ENCODE measurements at places on chromosomes 4 and X.

DNA sequence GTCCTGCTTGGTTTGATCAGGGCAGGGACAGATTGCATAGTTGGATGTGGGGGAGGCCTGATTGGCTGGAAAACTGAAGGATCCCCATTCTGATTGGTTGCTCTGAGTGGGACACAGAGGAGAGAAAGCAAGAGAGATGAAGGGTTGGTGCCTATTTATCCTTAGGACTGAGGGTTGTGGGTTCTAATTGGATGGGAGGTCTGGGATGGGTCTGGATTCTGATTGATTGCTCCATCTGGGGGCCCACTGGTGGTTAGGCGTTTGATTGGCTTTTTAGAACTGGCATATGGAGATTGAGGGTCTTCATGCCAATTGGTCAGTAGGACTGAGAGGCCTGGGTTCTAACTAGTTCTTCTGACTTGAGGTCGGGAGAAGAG lies 644 bp upstream of the EBP start:
- DNase-seq, result peak; percentile 33

DNA sequence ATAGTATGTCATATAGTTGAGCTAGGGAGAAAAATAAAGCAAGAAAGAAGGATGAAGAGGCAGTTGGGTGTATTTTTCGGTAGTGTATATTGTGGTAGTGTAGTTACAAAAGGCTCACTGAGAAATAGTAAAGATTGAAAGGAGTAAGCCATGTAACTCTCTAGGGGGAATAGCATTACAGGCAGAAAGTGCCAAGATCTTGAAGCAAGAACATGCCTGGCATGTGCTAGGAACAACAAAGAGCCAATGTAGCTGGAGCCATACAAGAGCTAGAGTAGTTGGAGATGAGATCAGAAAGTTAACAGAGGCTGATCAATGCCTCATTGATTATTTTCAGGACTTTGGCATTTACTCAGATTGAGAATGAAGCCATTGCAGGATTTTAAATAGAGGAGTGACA lies 3.0 kb downstream of the ABCE1 start:
- DNase-seq, result no peak

DNA sequence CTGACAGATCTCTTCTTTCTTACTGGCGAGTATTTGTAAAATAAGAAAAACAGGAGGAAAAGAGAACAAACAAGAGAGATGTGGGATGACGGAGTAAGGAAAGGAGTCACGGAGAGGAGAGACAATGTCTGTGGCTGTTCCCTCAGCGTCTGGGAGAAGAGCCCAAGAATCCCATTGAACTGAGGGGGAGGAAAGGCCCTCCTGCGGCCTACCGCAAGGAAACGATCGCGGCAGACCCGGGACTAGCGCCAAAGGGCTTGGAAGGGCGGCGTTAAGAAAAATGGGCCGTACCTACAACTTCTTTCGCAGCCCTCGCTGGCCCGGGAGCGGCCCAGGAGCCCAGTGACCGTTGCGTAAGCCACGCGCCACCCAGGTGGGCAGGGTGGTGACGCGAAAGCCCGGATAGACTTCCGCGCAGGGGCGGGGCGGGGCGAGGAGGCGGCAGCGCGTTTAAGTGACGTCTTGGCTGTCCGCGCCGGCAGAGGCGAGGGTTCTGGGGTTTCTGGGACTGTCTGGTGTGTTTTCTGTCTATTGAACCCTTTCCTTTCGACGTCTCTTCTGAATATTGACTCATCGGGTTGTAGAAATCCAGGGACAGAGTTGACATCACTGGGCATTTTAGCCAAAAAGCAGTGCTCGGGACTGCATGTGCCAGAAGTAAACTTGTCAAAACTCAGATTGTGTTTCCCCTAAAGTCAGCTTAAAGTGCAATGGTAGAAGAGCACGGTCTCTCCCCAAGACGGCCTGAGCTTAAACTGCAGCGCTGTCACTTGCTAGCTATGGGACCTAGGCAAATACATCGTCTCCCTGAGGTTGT lies at the start of gene SLC9B1:
TSS of gene SLC9B1 (minus strand) at position 398 of the 817 bp plus-strand sequence. CDS start 27,994 bp downstream, outside the sequence.
- peak; percentile 96 for DNase-seq

- DNase-seq, result no peak
Measured at GRCh38 chr4:53185869-53186585, 179.8 kb downstream of the SCFD2 start.

DNA sequence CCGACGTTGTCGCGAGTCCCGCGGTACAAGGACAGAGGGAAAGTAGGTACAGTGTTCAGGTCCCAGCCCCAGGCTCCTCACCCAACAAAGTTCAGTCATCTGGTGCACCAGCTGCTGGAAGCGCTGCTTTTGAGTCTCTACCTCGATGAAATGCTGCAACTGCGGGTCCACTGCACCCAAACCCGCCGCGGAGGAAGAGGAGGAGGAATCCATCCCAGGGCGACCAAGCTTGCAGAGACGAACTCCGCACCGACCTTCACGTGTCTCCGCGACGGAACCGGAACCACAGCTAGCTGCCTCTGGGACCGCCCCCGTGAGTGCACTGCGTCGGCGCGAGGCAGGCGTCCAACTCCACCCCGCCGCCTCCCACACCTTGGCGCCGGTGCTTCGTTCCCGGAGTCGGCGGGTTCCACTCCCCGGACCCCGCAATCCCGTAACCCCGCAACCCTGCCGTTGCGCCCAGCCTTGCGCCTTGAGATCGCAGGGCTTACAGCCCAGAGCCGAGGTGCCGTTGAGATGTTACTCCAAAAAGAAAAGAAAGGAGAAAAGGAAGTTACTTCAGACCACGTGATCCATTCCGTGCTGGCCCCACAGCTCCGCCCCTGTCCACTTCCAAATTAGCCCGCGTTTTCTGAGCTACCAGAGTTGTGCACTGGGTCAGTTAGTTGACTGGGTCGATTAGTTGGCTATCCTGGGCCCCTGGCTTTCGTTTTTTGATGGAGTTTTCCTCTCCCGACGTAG lies at the start of gene TIMM8A:
TSS of gene TIMM8A (minus strand) at position 291 of the 741 bp plus-strand sequence. CDS start at position 213, 78 bp downstream.
- DNase-seq, result peak; percentile 82

GRCh38 chr4:24675721-24676389 lies 91.5 kb upstream of the DHX15 start:
- no peak for DNase-seq

DNA sequence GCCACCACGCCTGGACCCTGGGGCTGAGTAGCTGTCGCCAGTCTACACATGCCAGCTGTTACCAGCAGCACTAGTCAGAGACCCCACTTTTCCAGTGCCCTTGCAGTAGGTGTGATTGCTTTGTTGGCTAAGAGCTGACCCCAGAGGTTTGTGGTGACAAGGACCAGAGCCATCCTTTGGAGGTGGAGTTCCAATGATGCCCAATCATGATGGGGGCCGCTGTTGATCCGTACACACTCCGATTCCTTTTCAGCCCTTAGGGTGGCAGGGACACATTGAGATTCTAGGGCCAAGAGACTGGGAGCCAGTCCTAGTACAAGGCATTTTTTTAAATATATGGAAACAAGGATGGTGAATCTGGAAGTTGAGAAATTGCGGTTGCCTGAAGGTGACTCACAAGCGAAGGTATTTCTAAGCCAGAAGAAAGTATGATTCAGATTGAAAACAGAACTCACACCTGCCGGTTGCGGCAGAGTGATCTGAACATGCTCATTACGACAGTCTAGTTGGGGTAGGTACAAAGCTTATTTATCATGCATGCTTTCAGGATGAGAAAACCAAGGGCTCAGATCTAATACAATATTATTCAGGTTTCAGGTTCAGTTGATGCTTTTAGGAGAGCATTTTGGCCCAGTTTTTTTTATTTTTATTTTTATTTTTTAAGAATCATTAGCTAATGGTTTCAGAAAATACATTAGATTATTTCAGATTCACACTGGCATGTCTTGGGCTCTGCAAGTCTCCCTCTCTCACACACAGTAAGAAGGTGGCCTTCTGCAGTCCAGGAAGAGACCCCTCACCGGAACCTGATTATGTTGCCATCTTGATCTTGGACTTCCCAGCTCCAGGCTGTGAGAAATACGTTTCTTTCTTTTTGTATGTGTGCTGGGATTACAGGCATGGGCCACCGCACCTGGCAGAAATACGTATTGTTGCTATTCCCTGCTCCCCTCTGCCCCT lies 43.4 kb downstream of the SHROOM2 start:
- DNase-seq, result no peak

- DNase-seq, result peak; percentile 50
Measured at GRCh38 chr4:152784490-152785350, 5.0 kb downstream of the ARFIP1 start.

DNA sequence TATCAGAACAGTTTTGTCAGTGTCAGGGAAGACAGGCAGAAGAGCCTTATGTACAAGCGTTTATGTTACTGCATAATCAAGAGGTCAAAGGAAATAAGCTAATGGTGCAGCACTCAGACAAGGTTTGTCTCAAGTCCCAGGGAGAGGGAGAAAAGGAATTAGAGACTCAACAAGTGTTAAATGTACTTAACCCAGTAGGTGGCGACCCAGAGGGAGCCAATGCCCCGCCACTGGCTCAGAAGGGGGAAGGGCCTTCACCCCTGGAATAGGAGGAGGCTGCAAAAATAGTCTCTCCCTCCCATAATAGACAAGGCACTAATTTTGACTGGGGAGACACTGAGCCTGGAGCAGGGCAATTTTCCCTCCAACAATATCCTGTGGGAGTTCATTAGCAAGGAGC lies 14.1 kb upstream of the PAPSS1 start:
- peak; percentile 39 for DNase-seq

GRCh38 chr4:100494166-100494565 lies 23.7 kb downstream of the EMCN start:
- no peak for DNase-seq

DNA sequence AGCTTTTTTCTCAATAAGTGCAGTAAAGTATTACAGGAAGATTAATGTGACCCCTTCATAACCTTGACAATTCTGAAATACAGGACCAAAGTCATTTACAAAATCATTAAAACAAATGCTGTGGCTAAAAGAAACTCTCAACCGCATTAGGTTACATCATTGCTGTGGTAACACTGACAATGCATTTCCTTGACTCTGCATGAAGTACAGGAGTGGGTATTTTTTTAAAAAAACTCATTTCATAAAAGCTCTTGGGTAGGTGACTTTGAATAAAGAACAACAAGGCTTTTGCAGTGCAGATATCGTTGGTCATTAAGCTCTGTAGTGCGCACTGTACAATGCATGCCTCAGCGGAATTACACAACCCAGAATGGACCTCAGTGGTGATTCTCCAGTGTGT lies 23.4 kb upstream of the XK start:
- DNase-seq, result no peak

DNA sequence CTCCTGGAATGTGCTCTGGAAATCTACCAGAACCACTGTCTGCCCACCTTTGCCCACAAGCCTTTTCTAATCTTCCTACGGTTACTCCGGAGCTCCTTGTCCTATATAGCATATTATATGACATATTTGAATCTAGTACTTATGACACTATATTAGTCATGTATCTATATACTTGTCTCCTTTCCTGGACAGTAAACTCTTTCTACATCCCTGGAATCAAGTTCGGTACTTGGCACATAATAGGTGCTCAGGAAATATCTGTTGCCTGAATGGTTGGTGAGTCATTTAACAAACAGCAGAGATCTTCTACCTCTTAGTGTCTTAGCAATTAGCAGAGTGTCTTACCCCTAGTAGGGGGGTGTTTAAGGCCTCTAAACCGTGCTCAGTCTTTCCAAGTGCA lies 123.6 kb downstream of the RELL1 start:
- no peak for DNase-seq

DNA sequence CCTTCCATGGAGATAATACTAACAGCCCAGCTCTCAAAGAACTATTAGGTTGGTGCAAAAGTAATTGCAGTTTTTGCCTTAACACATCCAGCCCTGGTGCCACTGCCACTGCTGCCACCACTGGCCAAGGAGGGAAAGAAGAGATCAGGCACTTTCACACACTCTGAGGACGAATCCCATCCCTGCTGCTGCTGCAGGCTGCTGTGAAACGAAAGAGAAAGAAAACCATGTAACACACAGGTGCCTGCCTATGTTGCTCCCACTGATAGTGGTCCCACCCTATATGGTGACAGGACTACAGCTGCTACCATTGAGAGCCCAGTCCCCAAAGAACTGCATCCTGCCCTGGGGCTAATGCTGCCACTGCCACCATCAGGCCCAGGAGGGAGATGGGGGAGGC lies 35.1 kb downstream of the TMLHE start:
- peak; percentile 9 for DNase-seq

DNA sequence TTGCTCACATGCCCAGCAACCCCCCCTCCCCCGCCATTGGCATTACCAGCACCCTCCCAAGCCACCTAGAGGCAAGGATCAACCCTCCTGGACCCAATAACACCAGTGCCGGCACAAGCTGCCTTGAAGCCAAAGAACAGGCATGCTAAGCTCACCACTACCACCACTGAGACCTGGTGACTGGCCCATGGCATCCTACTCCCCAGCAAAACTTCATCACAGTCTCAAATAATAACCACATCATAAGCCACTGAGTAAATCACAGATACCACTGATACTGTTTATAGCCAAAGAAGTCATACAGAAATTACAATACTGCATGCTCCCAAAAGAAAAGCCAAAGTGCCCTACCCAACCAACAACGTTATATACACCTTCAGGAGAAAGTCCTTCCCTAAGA lies 73.6 kb upstream of the RPL34 start:
- DNase-seq, result no peak

DNA sequence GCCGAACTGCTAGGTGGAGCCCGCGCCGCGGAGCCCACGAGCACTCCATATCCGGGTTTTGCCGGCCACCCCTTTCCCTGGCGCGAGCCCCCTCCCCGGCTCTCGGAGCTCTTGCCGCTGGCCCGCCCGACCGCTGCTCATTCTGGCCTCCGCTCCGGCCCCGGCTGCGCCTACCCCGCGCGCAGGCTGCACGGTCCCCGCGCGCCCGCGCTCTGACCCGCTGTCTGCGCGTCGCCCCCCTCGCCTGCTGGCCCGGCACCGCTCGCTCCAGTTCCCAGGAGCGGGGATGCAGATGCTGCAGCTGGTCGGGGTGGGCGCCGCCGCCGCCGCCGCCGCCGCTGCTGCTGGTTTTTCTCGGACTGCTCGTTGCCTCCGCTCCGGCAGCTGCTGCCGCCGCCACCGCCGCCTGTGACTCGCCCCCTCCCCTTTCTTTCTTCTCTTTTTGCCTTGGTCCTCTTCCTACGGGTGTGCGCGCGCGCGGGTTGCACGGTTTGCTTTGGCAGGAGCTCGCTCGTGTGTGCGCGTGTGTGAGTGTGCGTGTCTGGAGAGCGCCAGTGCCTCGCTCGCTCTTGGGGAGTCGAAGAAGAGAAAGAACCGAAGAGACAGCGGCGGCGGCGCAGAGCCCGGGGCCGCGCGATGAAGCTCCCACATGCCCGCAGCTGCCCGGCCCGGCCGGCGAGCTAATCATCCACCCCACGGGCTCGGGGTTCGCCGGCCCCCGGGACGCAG lies at the start of gene ADGRL3:
TSS of gene ADGRL3 (plus strand) at position 140 of the 729 bp plus-strand sequence.
- no peak for DNase-seq

DNA sequence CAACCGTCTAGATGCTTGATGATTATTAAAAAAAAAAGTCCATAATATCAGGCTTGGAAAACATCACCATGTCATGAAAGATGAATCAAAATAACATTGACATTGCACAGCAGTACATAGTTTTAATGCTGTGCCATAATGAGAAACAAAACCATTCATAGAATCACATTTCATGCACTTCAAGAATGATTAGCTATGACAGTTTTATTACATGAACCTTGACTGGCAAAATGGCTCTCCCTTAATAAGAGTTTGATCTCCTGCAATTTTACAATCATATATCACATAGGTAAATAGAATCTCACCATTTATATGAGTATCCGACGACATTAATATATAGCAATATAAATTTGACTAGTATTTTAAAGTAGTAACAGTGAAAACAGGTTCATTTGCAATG lies 49.8 kb downstream of the TECRL start:
- no peak for DNase-seq

Data from hematopoietic multipotent progenitor cell treated with erythropoietin and hydrocortisone succinate and interleukin-3 and kit ligand, for 8 days (in vitro differentiated cells).